ENCODE measurements at places on chromosomes 7 and 10. TPM values are rescaled to one million over a fixed set of nuclear protein-coding genes. Genes with fewer than 3 reads are reported as not detected.

DNA sequence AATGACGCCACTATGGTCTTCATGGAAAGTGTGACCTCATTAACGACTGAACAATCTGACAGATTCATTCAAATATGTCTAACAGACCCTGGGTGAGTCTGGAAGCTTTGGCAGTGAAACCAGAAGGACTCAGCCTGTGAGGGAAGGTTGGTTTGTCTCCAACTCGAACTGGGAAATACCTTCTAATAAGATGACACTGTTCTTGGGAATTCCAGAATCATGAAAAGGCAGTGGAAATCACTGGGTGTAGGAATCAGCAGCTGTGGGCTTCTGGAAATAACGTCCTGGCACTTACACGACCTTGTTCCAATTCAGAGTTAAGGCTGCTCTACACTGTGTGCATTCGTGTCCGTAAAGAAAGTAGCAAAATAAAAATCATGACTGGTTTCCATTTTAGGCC lies 75.1 kb downstream of the DGKI start:
- H3K27me3 ChIP-seq, result peaks cover 2% of the 10 kb centered on the region
- no peak overlapping the region for H3K27ac ChIP-seq
- DNase-seq, result no peak
- H3K36me3 ChIP-seq, result no peaks in the 10 kb centered on the region
- H3K4me1 ChIP-seq, result no peaks in the 10 kb centered on the region

DNA sequence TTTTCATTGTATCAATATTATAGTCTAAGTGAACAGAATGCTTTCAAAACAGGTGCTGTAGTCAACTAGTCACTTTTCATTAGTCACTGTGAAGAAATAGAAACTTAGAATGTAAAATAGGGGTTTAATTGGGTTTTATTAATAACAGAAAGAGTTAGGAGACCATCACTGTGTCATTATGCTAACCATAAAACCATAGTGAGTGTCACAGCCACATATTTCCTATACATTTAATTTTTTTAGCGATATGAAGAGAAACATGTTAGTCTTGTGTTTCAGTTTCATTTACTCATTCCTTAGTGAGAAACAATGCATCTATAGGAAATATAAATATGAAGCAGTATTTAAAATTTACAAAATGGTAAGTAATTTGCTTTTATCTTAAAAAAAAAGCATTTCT lies 22.2 kb downstream of the SPAG6 start:
- H3K27me3 ChIP-seq, result peaks cover 2% of the 10 kb centered on the region
- DNase-seq, result no peak
- no peaks in the 10 kb centered on the region for H3K36me3 ChIP-seq
- H3K27ac ChIP-seq, result no peak overlapping the region

- no peaks in the 10 kb centered on the region for H3K36me3 ChIP-seq
- no peak overlapping the region for H3K4me3 ChIP-seq
- no peaks in the 10 kb centered on the region for H3K4me1 ChIP-seq
- H3K27ac ChIP-seq, result no peak overlapping the region
- peak; percentile 29 for DNase-seq
These were observed 163.7 kb downstream of the SEMA3D start for GRCh38 chr7:85023066-85023712.

GRCh38 chr10:132281915-132282666 lies 25.7 kb downstream of the STK32C start:
- no peak overlapping the region for H3K27ac ChIP-seq
- H3K4me1 ChIP-seq, result peaks cover 2% of the 10 kb centered on the region
- H3K4me3 ChIP-seq, result no peak overlapping the region
- no peak for DNase-seq
- H3K27me3 ChIP-seq, result no peaks in the 10 kb centered on the region
- no peaks in the 10 kb centered on the region for H3K36me3 ChIP-seq

DNA sequence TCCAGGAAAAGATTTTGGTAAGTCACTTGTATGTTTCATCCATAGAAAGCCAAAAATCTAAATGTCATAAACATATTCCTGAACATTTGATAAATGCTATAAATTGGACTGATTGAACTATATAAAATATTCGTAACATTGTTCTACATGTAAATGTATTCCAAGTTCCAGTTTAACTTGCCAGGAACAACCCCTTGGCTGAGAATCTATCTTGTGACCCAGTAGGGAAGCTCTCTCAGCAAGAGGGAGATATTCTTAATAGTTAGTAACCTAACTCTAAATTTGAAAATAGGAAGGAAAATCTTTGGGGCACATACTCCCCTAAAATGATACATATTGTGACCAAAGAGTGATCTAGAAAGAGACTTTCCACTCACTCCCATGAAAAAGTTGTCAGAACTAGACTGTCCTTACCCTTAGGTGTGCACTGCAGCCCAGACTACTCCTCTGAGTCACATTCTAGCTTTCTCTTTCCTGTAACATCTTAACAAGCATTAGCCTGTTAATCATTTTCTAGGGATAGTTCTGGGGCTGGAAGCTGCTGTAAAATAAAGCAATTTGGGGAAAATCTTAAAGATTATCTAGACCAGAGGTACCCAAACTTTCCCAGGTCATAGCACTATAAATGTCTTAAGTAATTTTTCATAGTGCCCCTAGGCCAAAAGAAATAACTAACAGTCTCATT lies 73.7 kb upstream of the SKAP2 start:
- no peak for DNase-seq
- H3K4me3 ChIP-seq, result no peak overlapping the region
- H3K4me1 ChIP-seq, result no peaks in the 10 kb centered on the region
- no peak overlapping the region for H3K27ac ChIP-seq

DNA sequence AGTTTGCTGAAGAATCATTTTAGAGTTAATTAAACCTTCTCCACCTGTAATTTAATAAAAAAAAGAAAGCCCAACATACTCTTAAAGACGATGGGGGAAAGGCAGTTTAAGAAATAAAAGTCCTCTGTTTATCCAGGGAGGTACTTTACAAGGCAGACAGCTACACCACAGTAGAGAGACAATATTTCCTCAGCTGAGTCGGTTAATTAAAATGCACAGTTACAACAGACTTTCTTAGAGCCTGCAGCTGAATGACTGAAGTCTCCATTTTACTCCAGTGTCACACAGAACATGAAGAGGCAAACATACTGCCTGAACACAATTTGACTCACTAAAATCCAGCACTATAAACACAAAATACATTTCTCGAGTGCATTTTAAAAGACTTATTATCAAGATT lies 15.1 kb downstream of the LRRTM3 start:
- DNase-seq, result no peak
- no peak overlapping the region for H3K27ac ChIP-seq
- no peaks in the 10 kb centered on the region for H3K4me1 ChIP-seq
- H3K4me3 ChIP-seq, result no peak overlapping the region
- H3K36me3 ChIP-seq, result no peaks in the 10 kb centered on the region

GRCh38 chr7:71237945-71238344 lies 106.0 kb downstream of the GALNT17 start:
- no peaks in the 10 kb centered on the region for H3K27me3 ChIP-seq
- no peak overlapping the region for H3K27ac ChIP-seq
- H3K4me1 ChIP-seq, result no peaks in the 10 kb centered on the region
- H3K36me3 ChIP-seq, result no peaks in the 10 kb centered on the region

- H3K27ac ChIP-seq, result no peak overlapping the region
- peaks cover 8% of the 10 kb centered on the region for H3K27me3 ChIP-seq
- H3K4me1 ChIP-seq, result no peaks in the 10 kb centered on the region
- no peaks in the 10 kb centered on the region for H3K36me3 ChIP-seq
- no peak for DNase-seq
- H3K4me3 ChIP-seq, result no peak overlapping the region
These were observed 15.8 kb downstream of the TSPAN12 start for GRCh38 chr7:120842121-120842621.

DNA sequence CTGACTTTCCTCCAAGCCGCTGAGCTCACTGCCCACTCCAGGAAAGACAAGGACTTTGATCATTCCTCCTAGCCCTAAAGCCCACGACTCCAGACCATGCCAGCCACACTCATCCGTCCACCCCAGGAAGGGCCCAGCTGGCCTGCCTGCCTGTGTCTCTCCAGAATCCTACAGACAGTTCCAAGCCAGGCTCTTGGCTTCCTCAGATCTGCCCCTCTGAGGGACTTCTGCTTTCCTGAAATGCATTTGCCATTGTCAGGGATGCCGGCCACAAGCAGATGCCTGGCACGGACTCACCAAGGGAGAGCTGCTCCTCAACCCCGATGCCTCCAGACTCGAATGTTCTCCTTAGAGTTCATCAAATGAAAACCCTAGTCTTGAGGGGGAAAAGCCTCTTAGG lies 155.8 kb downstream of the OAT start:
- H3K27ac ChIP-seq, result no peak overlapping the region
- H3K36me3 ChIP-seq, result no peaks in the 10 kb centered on the region
- no peaks in the 10 kb centered on the region for H3K27me3 ChIP-seq
- DNase-seq, result no peak
- H3K4me1 ChIP-seq, result no peaks in the 10 kb centered on the region

DNA sequence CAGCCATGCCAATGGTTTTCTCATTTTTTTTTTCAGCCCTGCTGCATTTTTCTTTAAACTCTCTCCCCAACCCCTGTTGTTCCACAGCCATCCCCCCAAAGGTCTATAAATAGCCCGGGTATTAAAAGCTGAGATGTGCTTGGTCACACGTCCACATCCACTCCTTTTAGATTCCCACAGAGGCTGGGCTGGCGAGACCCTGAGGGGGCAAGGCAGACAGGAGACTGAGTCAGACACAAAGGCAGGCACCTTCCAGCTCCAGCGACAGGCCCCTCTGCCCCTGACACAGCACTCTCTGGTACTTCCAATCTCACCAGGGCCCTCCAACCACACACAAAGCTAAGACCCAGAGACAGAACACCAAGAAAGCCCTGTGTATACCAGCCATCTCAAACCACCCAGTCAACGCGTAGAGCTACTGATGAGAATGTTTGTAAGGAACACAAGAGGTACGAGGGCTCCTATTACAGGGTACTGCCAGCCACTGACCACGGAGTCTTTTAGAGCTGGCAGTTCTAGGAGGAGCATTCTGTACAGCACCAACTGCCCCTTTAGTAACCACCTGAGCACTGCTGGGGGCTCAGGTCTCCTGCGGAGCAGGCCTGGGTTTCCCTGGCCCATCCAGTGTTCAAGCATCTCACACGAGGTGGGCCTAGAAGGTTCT lies 64.2 kb upstream of the DDC start:
- H3K36me3 ChIP-seq, result no peaks in the 10 kb centered on the region
- no peak overlapping the region for H3K27ac ChIP-seq
- no peak for DNase-seq

GRCh38 chr7:105315357-105315756 lies 73.4 kb downstream of the SRPK2 start:
- no peaks in the 10 kb centered on the region for H3K36me3 ChIP-seq
- no peak overlapping the region for H3K27ac ChIP-seq
- peaks cover 26% of the 10 kb centered on the region for H3K4me1 ChIP-seq
- no peak overlapping the region for H3K4me3 ChIP-seq

DNA sequence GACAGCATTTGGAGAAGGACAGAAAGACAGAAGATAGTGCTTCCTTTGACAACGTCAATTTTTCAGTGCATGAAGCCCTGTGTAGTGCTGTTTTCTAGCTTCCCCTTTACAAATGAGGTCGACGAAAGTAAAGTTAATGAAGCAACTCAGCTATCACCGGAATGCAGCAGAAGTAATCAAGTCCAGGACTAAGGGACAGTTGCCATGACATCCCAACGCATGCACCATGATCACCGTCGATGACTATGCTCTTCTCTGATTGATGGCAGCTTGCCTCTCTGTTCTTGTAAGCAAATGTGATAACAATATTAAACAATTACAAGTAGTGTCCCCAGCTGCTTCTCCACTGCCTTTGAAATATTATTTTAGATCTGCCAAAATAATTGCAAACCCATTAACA lies 205.8 kb downstream of the FRMD4A start:
- H3K36me3 ChIP-seq, result no peaks in the 10 kb centered on the region
- H3K4me1 ChIP-seq, result no peaks in the 10 kb centered on the region
- DNase-seq, result no peak
- no peak overlapping the region for H3K27ac ChIP-seq
- no peak overlapping the region for H3K4me3 ChIP-seq

- H3K27me3 ChIP-seq, result no peaks in the 10 kb centered on the region
- DNase-seq, result no peak
- no peak overlapping the region for H3K27ac ChIP-seq
- H3K4me3 ChIP-seq, result no peak overlapping the region
- H3K36me3 ChIP-seq, result peaks cover 45% of the 10 kb centered on the region
These were observed 65.3 kb downstream of the KMT2E start for GRCh38 chr7:105079348-105079747.

DNA sequence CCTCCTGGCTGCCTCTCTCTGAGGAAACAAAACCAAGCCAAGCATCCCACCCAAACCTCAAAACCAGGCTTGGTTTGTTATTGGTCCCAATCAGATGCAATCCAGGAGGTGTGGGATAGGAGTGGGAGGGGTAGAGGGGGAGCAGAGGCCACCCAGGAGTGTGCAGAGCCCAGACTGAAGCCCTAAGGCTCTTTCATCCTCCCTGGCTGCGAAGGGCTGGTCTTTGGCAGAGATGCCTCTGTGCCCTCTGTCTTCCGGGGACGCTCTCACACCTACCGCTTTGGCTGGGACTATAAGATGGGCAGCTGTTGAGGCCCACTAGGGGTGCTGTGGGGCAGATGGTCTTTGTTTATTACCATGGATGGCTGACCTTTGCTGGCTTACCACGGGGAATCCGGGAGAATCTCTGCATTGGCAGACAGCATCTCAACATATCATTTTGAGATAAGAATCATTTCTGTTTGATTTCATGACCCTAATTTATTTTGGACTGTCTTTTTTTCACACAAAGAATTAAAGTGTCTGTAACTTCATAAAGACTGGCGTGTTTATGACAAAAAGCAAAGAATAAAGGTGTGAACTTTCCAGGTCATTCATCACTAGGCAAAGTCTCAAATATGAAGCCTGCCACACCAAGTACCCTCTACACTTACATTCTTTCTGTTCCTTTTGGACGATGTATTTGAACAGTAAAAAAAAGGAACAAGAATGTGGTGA lies 6.5 kb upstream of the DENND2A start:
- H3K27me3 ChIP-seq, result peaks cover 11% of the 10 kb centered on the region
- H3K27ac ChIP-seq, result no peak overlapping the region
- no peak overlapping the region for H3K4me3 ChIP-seq
- DNase-seq, result peak; percentile 56

- H3K36me3 ChIP-seq, result peaks cover 27% of the 10 kb centered on the region
- no peaks in the 10 kb centered on the region for H3K27me3 ChIP-seq
- DNase-seq, result peak; percentile 35
- H3K4me1 ChIP-seq, result peaks cover 87% of the 10 kb centered on the region
- H3K4me3 ChIP-seq, result peak overlapping the region; percentile 56
- H3K27ac ChIP-seq, result peak overlapping the region; percentile 96
These were observed 94.3 kb upstream of the AFAP1L2 start for GRCh38 chr10:114498413-114499111.

PLAU gene
- total RNA-seq, result 0.26 TPM

TRUB1 gene
- 15.2 TPM for total RNA-seq

PPP1R17 gene
- not detected for total RNA-seq

TRIM4 gene
- total RNA-seq, result 25.7 TPM

CYP3A4 gene
- not detected for total RNA-seq

NAPEPLD gene
- 6.8 TPM for total RNA-seq

NEUROD6 gene
- total RNA-seq, result not detected

CPA5 gene
- 0.88 TPM for total RNA-seq

SPOCK2 gene
- total RNA-seq, result 208 TPM

CRTAC1 gene
- not detected for total RNA-seq

SPDYE1 gene
- not detected for total RNA-seq

Measured in activated naive CD4-positive, alpha-beta T cell treated with anti-CD3 and anti-CD28 coated beads for 36 hours (primary cell).